ENCODE measurements at places on chromosomes 11 and 22.
A peak's percentile ranks its signal among the peaks of the same experiment; 100 is the strongest.

- DNase-seq = peak; percentile 23
Measured at GRCh38 chr11:108857382-108857781, 192.5 kb downstream of the DDX10 start.

DNA sequence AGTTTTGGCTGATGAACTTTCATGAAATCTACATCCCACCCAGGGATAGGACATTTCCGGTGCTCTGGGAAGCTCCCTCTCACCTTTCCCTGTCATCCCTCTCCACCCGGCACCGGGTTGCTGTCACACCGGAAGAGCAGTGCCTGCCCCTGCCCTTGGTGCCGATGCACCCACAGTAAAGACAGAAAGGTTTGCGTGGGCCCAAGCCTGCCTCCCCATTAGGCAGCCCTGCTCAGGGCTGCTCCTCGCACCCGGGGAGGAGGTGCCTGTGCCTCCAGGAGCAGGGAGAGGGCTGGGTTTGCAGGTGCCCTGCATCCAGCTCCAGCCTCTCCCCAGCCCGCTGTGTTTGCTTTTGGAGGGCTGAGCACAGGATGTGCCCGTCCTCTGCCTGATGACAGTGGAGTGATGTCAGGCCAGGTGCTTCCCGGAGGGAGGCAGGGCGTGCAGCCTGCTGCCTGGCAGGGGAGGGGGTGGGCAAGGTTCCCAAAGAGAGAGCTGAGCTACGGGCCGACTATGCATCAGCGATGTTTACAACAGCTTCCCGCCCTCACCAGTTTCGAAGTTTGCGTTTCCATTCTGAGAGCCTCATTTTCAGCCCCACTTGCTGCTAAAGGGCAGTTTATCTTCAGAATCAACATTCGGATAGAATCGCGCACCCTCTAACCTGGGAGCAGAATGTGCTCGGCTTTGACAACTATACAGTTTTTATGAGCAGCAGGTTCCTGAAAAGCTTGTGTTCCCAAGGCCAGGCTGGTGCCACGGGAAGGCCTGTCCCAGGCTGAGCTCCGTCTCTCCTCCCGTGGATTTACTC lies 83.2 kb upstream of the CLDN5 start:
- no peak for DNase-seq

DNA sequence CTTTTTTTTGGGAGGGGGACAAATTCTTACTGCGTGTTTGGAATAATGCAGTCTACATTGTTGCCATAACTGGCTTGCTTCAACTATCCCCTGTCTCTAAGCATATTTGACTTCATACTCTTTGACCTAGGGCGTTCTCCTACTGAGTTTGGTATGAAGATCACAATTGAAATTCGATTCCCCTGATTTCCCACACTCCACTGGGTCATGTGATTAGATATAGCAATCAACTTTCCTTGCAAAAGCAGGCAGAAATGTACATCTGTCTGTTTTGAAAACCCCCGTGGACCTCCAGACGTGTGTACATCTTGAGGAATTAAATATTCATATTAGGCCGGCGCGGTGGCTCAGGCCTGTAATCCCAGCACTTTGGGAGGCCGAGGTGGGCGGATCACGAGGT lies 13.8 kb upstream of the CARD18 start:
- DNase-seq = no peak

DNA sequence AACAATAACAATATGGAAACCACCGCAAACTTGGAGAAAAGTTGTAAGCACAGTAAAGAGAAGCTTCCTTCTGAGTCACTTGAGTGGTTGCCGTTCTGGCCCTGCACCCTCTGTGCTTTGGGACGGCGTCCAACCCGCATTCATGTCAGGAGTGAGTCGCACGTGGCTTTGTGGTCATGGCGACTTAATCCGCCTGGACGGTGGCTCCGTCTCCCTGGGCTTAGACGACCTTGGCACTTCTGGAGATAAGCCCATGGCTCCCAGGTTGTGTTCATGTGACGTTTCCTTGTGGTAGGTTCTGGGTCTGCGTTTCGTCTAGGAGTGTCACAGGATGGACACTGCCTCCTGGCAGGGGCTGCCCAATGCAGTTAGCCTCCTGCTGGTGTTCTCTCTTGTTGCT lies 40.5 kb downstream of the TPCN2 start:
- DNase-seq = no peak

DNA sequence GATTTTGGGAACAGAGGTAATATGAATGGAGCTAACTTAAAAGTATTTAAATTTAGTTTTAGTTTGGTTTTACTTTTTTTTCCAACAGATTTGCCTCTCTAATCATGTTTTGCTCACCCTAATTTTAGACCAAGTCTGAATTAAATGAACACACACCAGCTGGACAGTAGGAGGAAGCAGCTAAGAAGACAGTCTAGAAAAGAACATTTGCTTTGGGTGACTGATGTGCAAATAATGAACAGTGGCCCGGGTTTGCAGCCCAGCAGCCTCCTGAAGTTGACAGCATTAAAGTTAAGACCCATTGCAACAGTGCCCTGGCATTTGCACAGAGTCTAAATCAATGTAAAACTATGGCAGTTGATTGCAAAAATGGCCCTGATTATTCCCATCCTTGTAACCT lies 66.4 kb upstream of the SORL1 start:
- no peak for DNase-seq

DNA sequence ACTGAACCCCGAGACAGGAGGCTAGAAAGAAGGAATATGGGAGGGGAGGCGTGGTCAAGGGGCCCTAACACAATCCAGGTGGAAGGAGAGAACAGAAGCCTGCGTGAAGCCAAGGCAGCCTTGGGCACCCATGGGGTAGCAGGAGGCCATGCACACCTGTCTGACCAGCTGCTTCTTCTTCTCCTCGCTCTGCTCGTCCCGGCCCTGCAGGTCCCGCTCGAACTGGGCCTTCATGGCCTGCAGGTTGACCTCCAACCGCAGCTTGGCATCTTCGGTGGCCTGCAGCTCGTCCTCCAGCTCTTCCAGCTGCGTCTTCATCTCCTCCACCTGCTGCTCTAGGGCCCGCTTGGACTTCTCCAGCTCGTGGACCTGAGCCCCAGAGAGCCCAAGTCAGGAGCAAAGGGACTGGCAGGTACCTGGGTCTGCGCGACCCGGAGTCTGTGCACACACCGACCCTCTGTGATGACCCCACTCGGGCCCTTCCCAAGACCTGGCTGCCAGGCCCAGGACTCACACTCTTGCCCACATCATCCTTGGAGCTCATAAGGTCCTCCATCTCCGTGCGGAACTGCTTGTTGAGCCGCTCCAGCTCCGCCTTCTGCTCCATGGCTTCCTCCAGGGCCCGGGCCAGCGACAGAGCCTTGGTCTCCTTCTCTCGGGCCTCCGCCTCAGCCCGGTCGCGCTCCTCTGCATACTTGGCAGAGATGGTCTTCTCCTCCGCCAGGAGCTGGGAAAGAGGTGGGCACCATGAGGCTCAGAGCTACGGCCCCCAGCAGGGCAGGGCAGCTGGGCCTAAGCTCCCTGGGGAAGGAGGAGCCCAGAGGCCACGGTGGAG lies 35.9 kb downstream of the APOL1 start:
- DNase-seq = no peak

GRCh38 chr22:36280379-36280778 lies 27.4 kb downstream of the APOL1 start:
- DNase-seq = no peak

- DNase-seq = no peak
Measured at GRCh38 chr11:59271811-59272327, 59.1 kb upstream of the MPEG1 start.
